Cardiac fibroblast (primary cell): ENCODE measurements at places on chromosomes 4 and X.
A peak's percentile ranks its signal among the peaks of the same experiment; 100 is the strongest.

DNA sequence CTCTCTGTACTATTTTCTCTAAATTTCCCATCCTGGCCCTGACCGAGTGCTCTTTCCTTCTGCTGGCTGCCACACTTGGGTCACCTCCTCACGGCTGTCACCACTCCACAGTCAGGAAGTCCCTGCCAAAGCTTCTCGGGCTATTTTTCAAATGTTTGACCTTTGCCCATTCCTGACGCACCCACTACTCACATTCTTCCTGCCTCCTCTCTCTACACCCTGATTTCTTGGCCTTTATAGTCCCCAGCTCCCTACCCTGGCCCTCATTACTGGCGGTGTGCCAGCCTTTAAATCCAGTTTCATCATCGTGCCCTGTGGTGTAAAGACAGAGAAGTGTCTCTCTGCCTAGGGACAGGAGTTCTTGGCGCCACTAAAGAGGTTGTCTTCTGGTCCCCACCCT is 46.4 kb upstream of the GATB start:
- peak; percentile 57 for DNase-seq

DNA sequence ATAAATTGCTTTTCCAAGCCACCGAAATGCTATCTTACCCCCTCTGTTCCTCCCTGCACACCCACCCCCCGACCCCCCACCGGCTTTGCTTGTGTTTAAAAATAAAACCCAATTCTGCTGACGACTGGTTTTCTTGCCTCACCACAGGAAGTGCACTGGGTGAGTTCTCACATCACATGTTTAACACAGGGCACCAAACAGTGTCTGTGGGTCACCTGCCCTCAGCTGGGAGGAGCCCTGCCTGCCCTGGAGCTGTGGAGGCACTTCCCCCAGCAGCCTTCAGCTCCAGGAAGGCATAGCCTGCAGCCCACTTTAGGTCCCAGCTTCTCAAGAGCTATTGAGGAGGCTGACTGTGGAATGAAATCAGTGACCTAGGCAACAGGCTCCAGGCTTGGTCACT is 8.8 kb downstream of the TMEM255A start:
- DNase-seq = no peak

DNA sequence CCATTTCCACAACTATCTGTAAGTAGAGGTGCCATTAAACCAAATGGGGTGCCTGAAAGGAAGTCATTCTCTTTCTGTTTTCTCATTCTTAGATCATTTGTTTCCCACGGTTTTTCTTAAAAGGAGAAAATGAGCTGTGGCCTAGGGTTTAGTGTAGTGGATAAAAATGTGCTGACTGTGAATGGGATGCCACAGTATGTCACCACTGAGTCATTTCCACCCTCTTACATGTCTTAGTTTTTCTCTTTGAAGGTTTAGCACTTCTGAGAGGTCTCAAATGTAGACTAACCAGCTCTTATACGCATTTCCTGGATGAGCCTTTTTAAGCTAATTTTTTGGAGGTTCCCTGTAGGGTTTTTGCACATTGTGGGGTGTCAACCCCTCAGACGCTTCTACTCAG is 244.5 kb upstream of the SPANXN1 start:
- DNase-seq = no peak

GRCh38 chrX:68648960-68649359 is 1.5 kb downstream of the STARD8 start:
- DNase-seq = no peak

GRCh38 chrX:40148385-40149285 is 50.9 kb upstream of the BCOR start:
- no peak for DNase-seq
